ENCODE measurements at places on chromosomes 11 and 22.
A peak's percentile ranks its signal among the peaks of the same experiment; 100 is the strongest.

DNA sequence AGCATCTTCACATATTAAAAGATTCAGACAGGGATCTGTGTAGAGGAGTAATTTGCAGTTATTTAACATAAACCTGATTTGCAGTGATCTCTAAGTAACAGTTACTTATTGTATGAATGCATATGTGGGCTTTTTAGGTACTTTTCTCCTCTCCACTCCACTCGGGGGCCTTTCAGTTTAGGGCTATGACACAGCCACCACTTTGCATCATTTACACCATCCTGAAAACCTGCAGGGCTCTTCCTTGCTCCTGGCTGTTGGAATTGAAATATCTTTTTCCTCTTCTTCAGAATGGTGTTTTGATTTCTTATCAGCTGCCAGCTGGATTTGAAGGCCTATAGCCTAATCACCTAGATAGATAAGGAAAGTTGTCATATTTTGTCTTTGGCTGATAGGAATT is 580.8 kb downstream of the NELL1 start:
- no peak for DNase-seq

- DNase-seq: no peak
These were observed 46.9 kb upstream of the OR4B1 start for GRCh38 chr11:48169717-48170116.

GRCh38 chr22:45908961-45909360 is 68.0 kb downstream of the WNT7B start:
- no peak for DNase-seq

DNA sequence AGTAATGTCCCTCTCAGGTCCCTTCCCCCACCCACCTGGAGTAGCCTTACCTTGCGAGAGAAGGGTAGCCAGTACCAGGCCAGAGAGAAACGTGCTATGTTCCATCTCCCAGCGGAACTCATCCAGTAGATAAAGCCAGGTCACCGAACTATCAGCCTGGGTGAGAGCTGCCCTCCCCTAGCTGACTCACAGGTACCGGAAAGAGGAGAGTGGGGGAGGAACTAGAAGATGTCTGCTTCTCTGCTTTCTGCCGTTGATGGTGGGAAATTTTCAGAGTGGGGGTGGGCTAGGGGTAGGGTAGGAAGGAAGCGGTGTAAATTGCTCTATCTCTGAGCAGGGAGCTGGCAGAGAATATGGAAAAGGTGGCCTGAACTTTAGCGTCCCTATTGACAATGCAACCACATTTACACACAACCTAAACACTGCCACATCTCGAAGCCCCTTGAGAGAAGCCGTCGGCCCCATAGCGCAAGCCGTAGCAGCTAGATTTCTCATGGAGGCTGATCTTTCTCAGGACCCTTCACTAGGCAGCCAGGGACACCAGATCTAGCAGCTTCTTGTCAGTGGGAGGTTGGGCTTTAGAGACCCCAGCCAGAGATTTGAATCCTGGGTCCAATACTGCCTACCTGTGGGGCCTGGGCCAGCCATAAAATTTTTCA is at the start of gene CD3D:
CD3D (minus strand) TSS at position 203 of the 659 bp plus-strand sequence; CDS start at position 105, 98 bp downstream.
- no peak for DNase-seq

DNA sequence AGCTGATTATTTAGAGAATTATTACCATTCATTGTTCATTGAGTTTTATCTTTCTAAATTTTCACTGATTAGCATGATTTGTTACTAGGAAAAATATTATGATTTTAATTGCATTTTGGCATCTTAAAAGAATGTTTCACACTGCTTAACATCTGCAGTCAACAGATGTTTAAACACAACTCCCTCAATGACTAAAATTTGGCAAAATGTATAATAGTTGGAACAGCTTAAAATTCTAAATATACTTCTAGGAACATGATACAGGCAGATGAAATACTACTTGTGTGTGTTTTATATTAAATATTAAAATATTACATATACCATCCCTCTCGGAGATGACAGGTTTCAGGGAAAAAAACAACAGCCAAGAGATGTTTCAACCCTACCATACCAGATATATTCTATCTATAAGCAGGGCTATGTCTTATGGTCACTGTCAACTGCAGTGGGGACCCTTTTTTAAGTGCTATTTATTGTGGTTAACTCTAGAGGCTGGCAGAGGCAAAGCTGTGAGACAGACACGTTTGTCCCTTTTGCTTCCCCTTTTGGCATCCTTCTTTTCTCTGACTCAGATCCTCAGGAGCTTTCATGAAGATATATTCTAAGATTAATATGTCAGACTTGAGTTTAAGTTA is 81.9 kb downstream of the BDNF start:
- DNase-seq: no peak

DNA sequence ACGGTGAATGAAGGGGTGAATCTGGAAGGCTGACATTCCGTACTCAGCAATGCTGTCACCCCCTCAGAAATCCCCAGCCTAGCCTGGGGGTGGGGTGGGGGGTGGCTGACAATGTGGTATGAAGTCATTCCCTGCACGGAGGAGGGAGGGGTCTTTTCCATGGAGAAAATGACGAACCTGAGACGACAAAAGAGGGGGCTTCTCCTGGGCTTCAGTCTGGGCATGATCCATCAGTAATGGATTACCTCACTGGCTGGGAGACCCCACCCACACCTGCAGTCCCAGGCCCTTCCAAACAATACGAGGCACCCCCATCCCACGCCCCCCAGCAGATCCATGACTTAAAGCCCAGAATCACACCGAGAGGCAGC is 1.0 kb downstream of the KIAA0930 start:
- no peak for DNase-seq

- no peak for DNase-seq
These were observed 71.4 kb downstream of the BUD13 start for GRCh38 chr11:116701297-116701801.

DNA sequence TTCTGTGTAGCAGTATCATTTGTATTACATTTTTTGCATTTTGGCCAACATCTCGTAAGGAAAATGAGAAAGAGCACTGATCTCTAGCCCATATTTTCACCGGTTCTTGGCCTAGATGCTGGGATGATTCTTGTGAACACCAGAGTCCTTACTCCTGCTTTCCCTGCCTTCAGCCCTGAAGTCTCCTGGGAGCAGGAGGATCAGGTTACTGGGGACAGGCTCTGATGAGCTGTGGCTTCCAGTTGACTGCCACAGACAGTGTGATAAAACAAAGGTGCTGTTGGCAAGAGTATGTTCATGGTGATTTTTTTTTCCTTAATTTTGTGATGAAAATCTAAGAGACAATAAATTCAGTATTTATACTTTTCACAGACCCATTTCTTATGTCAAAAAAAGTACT is 34.2 kb upstream of the ADSL start:
- no peak for DNase-seq

GRCh38 chr11:69912911-69913451 is 93.8 kb upstream of the FGF3 start:
- DNase-seq: no peak

GRCh38 chr11:35126000-35126878 is 12.7 kb upstream of the CD44 start:
- DNase-seq: no peak

- no peak for DNase-seq
These were observed 191.6 kb upstream of the CADM1 start for GRCh38 chr11:115695677-115696364.

DNA sequence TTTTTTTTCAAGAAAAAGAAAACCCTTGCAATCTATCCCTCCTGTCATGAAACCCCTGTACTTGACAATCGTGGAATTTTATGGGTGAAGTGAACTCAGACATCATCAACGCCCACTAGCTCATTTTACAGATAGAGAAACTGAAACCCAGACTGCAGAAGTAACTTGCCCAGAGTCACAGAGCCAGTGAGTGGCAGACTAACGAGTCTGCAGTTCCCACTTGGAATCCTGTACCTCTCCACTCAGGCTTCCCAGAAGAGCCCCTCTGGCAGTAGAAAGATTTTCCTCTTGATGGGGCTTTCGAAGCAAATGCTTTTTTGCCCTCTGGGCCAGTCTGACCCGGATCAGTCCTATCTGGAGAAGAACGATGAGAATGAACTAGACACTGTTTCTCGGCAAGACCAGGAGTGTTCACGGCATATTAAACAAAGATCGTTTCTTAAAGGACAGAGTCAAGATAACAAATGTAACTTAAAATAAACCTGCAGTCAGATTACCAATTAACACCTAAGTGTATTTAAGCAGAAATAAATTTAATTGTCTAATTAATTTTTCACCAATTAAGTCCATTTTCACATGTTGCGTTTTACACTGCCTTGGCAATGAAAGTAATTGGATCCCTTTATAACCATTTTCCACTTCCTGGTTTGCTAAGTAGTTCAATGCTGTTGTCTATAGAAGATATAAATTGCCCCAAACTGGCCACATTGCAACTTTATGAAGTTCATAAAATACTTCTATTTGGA is 61.3 kb upstream of the CREB3L1 start:
- no peak for DNase-seq

- DNase-seq: peak; percentile 84
These were observed 21.1 kb downstream of the SERPINH1 start for GRCh38 chr11:75582895-75583717.

- DNase-seq: no peak
These were observed 746.2 kb downstream of the NELL1 start for GRCh38 chr11:21415606-21416005.

DNA sequence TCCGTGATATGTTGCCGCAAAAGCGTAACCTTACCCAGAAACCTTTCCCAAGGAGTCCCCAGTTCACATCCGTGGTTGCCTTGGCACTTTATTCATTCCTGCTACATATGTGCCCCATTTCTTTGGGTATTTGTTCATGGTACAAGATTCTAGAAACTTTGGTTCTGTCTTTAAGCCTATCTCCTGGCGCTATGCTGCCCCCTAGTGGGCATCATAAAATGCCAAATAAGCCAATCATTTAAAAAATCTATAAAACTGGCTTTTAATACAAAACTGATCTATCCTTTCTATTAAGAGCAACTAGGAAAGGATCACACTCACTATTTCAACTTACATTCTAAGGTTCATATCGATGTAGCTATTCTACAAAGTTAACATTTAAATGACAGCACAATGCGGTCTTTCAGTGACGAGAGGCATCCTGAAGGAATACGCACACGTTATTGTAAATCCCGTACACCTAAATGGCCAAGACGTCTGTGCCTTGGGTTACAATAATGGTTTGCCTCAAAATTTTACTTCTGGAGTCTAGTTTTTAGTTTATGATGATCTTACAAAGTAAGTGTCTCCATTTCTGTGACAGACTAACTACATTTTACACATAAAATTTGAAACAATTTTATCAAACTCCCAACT is 16.2 kb downstream of the PIWIL3 start:
- peak; percentile 28 for DNase-seq
